ENCODE measurements at places on chromosomes 7 and 10. TPM values are rescaled to one million over a fixed set of nuclear protein-coding genes. Genes with fewer than 3 reads are reported as not detected.

SSC4D gene
- polyA plus RNA-seq, result not detected

GIMAP7 gene
- polyA plus RNA-seq, result 24.1 TPM

PLXDC2 gene
- 0.18 TPM for polyA plus RNA-seq

TMEM140 gene
- 34.7 TPM for polyA plus RNA-seq

NAT16 gene
- not detected for polyA plus RNA-seq

ATG9B gene
- polyA plus RNA-seq, result 11.2 TPM

CYP2E1 gene
- not detected for polyA plus RNA-seq

CDK14 gene
- polyA plus RNA-seq, result 53.0 TPM

TMEM196 gene
- not detected for polyA plus RNA-seq

PRR15 gene
- polyA plus RNA-seq, result not detected

RBP4 gene
- not detected for polyA plus RNA-seq

TRPV5 gene
- not detected for polyA plus RNA-seq

FAM25A gene
- not detected for polyA plus RNA-seq

All from IgD-negative memory B cell (primary cell).